CD4-positive, alpha-beta memory T cell (primary cell): ENCODE measurements at places on chromosomes 11 and 22. TPM values are rescaled to one million over a fixed set of nuclear protein-coding genes. Genes with fewer than 3 reads are reported as not detected.

- H3K27ac ChIP-seq = no peak overlapping the region
- DNase-seq = no peak
- H3K4me1 ChIP-seq = no peaks in the 10 kb centered on the region
- H3K36me3 ChIP-seq = no peaks in the 10 kb centered on the region
- no peaks in the 10 kb centered on the region for H3K27me3 ChIP-seq
Measured at GRCh38 chr11:88384004-88384668, 46.6 kb upstream of the CTSC start.

DNA sequence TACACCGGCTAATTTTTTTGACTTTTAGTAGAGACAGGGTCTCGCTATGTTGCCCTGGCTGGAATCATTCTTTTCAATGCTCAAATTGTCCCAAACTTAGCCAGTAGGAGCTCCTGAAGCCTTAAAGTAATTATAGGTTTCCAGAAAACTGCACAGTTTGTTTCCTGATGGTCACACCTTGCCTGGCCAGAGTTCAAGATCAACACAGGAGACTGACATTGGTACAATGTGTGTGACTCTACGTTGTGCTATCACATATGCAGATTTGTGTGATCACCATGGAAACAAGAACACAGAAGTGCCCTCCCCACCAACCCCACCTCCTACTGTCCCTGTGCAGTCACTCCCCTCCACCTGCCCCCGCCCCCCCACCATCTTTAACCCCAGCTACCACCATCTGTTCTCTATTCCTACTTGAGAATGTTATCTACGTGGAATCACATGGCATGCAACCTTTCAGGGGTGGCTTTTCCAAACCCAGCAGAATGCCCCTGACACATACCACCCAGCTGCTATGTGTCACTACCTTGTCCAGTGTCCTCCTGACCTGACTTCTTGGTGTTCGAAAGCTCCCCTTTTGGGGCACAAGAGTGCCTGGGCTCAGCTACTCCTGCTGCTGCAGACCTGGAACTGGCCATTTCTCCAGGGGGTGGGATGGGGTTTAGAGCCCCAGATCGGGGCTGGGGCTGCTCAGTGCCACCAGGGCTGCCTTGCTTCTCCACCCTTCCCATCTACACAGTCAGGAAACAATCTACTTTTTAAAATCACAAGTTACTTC is 6.1 kb upstream of the NAP1L4 start:
- H3K36me3 ChIP-seq = peaks cover 32% of the 10 kb centered on the region
- no peak for DNase-seq
- H3K27ac ChIP-seq = no peak overlapping the region
- H3K4me3 ChIP-seq = no peak overlapping the region
- no peaks in the 10 kb centered on the region for H3K4me1 ChIP-seq
- H3K27me3 ChIP-seq = no peaks in the 10 kb centered on the region

- H3K36me3 ChIP-seq = no peaks in the 10 kb centered on the region
- no peak for DNase-seq
- no peak overlapping the region for H3K4me3 ChIP-seq
Measured at GRCh38 chr11:14119357-14119756, 156.8 kb downstream of the SPON1 start.

- no peak for DNase-seq
- no peak overlapping the region for H3K27ac ChIP-seq
- H3K4me1 ChIP-seq = no peaks in the 10 kb centered on the region
- no peaks in the 10 kb centered on the region for H3K27me3 ChIP-seq
Measured at GRCh38 chr11:87493516-87493915, 455.8 kb downstream of the TMEM135 start.

- H3K36me3 ChIP-seq = peaks cover 29% of the 10 kb centered on the region
- H3K4me3 ChIP-seq = peak overlapping the region; percentile 47
- no peak for DNase-seq
- H3K4me1 ChIP-seq = peaks cover 99% of the 10 kb centered on the region
Measured at GRCh38 chr11:128497061-128497775, 90.1 kb downstream of the ETS1 start.

GRCh38 chr11:64745521-64746328 is 1.8 kb upstream of the RASGRP2 start:
- peak; percentile 87 for DNase-seq
- peak overlapping the region; percentile 96 for H3K27ac ChIP-seq
- peaks cover 30% of the 10 kb centered on the region for H3K4me1 ChIP-seq
- H3K27me3 ChIP-seq = no peaks in the 10 kb centered on the region
- peak overlapping the region; percentile 61 for H3K4me3 ChIP-seq
- H3K36me3 ChIP-seq = peaks cover 8% of the 10 kb centered on the region

DNA sequence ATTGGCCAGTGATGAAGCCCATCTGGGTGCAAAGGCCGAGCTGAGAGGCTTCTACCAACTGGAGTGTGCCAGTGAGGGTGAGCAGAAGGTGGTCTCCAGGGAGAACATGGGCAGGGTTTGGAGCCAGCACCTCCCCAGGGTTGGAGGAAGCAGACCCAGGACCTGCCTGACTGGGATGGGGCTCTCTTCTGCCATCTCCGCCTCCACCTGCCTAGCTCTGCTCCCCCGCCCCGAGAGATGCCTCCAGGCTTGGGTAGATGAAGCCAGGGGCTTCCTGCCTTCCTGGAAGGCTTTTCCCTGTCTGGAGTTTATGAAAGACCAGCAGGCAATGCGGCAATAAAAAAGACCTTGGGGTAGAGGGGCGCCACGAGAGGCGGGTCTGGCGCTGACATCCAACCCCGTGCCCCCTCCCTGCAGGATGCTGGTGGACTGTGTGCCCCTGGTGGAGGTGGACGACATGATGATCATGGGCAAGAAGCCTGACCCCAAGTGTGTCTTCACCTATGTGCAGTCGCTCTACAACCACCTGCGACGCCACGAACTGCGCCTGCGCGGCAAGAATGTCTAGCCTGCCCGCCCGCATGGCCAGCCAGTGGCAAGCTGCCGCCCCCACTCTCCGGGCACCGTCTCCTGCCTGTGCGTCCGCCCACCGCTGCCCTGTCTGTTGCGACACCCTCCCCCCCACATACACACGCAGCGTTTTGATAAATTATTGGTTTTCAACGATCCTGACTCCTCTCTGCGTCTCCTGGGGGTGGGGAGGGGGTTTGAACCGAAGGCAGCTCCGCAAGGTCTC is 3.3 kb downstream of the SELENOM start:
- H3K4me1 ChIP-seq = peaks cover 20% of the 10 kb centered on the region
- H3K27me3 ChIP-seq = no peaks in the 10 kb centered on the region
- DNase-seq = no peak
- H3K27ac ChIP-seq = no peak overlapping the region
- H3K4me3 ChIP-seq = no peak overlapping the region

DNA sequence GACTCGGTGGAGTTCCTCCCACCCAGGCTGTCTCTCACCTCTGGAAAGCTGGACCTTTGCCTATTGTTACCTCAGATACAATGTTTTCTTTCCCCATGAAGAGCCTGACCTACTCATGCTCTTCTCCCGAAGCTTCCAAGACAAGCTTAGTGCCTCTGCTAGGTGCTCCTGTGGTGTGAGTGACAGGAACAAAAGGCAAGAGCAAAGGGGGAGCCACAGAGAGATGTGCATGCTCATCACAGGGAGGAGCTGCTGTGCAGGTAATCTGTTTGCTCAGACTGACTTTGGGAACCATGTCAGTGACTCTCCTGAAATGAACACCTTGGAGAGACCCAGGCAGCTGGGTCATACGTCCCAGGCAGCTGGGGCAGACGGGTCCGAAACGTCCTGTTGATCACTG is 53.6 kb upstream of the VSTM5 start:
- no peaks in the 10 kb centered on the region for H3K4me1 ChIP-seq
- no peak for DNase-seq
- no peak overlapping the region for H3K27ac ChIP-seq
- no peak overlapping the region for H3K4me3 ChIP-seq

Gene ESAM
- total RNA-seq = 1.8 TPM

Gene TSPAN18
- total RNA-seq = 17.1 TPM

Gene NELL1
- not detected for total RNA-seq

Gene MAML2
- total RNA-seq = 38.3 TPM

Gene ASPHD2
- total RNA-seq = 4.1 TPM
